Common myeloid progenitor, CD34-positive (primary cell): ENCODE measurements at places on chromosomes 6 and 20.

DNA sequence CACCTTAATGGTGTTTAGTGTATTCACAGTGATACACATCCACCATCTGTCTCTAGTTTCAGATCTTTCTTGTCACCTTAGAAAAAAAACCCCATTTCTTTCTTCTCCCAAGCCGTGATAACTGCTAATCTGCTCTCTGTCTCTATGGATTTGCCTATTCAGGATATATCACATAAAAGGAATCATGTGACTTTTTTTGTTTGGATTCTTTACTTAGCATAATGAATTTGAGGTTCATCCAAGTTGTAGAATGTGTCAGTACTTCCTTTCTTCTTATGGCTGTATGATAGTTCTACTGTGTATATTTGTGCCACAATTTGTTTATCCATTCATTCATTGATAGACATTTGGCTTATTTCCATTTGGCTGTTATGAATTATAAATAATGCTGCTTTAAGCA, 57.1 kb downstream of the ITCH start:
- no peak for DNase-seq

DNA sequence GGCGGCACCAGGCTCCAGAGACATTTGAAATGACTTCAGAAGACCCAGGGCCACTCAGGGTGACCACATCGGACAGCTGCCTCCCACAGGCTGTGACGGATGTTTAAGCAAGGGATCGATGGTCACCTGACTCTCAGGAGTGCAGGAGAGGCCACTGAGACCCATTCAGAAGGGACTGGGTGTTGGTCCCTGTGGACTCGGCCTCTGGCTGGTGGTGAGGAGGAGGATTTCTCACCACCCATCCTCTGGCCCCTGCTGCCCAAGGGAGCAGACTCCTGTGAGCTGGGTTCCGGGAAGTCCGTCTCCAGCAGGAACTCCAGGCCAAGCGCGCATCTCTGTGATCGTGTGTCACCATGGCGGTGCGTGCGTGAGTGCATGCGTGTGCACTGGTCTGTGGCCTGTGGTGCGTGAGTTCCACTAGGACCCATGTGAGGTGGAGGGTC, 25.5 kb downstream of the NPEPL1 start:
- DNase-seq = no peak

DNA sequence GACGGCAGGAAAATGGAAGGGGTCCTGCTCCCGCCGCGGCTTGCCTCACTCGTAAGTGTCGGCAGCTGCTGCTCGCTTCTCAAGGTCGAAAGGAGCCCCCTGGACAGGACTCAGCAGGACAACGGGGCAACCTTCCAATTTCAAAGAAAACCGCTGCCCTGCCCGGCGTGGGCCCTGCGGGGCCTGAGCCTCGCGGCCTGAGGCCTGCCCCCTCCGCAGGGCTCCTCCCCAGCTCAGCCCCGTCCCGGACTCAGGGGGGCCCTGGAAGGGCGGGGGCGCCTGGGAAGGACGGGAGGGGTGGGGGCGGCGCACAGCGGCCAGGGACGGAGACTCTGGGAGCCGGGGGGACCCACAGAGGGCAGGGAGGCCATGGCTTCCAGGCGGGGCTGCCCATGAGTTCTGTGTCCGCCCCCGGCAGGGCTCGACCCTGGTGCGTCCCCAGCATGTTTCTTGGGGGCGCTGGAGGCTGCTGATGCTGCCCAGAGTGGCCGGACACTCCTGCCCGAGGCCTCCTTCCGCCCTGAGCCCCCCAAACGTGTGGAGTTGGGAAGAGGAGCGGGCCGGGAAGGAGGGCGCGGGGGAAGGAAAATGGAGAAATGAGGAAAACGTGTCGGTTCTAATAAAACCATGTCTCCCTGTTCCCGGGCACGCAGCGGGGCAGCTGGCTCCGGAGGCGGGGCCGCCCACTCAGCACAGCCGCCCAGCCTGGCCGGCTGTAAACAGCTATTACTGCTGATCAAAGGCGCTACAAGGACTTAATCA, 114.6 kb downstream of the DLL1 start:
- DNase-seq = no peak

GRCh38 chr20:62370807-62371587, 3.9 kb upstream of the LAMA5 start:
- no peak for DNase-seq

DNA sequence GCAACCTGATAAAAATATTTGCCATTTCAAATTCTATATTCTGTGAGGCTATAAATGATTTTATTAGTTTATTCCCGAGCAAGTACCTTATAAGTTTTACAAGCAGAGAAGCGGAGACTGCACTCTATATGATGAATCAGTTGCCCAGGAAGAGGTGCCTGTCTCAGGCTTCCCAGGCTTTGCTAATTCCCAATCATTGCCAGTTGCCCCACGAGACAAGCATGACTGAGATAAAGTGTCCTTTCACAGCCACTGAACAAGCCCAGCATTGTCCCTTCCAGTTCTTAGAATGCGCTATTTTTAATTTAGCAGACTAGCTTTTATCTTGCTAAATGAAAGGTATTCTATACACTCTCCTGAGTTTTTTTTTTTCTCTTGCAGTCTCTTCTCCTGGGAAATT, 260.7 kb downstream of the ALDH8A1 start:
- no peak for DNase-seq

DNA sequence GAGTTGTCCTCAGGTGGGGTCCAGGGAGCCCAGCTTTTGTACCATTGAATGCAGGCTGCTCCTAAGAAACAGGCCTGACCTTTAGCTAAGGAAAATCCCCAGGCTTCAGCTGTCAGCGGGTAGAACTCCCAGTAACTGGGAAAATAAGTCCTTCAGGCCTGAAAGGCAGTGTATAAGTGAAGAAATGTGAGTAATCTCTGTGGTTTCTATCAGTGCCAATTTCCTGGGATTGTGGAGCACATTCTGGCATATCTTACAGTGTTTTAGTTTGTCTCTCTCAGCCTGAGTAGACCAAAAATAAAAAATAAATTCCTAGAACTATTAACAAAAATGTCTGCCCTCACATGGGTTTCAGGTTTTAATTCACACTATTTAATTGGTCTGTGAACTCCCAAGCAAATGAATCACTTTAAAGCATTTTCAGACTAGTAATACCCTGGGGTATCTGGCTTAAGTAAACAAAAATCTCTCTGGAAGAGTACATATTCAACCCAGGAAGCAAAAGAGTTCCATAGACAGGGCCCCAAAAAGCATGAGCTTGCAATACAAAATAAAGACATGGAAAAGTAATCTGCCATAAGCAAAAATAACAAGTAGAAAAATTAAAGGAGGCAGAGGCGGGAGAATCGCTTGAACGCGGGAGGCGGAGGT, 566.2 kb upstream of the NOX3 start:
- DNase-seq = no peak
